ENCODE measurements at places on chromosomes 6 and 20.

DNA sequence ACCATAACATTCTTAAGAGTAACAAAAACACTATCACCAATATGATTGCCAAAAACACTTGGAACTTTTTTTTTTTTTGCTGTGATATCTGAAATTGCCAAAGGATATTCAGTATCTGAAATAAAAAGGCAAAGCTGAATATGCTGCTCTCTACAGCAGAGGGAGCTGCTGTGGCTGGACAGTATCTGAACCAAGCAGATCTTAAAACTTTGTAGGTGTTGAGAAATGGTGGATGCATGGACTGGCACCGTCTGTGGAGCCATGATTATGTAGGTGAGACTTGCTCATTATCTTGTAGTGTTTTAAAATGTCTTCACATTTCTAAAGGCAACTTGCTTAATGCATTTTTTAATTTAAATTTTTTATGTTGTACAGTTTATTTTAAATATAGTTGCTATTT lies 9.2 kb downstream of the PDCD2 start:
- DNase-seq: no peak

- no peak for DNase-seq
These were observed 25.3 kb upstream of the HECA start for GRCh38 chr6:139109558-139109957.

- DNase-seq: no peak
These were observed 16.6 kb downstream of the DDO start for GRCh38 chr6:110398778-110399177.

DNA sequence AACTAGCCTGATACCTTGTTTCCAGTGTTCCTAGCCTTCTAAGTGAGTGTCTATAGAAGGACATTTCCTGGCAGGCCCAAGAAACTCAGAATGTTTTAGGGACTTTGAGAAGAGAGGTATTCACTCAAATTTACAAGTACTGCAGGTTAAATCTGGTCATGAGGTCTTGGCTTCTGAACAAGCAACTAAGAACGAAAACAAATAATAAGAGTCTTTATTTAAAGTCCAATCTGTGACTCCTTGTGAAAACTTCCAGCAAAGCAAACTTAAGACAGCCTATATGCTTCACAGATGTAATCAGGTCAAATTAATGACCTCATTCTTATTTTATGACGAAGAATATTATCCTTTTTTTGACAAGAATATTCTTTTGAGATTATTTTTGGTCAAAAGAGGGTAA lies 79.4 kb upstream of the PRSS16 start:
- DNase-seq: no peak

GRCh38 chr6:95478941-95479340 lies 98.4 kb upstream of the MANEA start:
- DNase-seq: no peak

GRCh38 chr6:21873562-21873961 lies 280.0 kb downstream of the SOX4 start:
- DNase-seq: no peak

DNA sequence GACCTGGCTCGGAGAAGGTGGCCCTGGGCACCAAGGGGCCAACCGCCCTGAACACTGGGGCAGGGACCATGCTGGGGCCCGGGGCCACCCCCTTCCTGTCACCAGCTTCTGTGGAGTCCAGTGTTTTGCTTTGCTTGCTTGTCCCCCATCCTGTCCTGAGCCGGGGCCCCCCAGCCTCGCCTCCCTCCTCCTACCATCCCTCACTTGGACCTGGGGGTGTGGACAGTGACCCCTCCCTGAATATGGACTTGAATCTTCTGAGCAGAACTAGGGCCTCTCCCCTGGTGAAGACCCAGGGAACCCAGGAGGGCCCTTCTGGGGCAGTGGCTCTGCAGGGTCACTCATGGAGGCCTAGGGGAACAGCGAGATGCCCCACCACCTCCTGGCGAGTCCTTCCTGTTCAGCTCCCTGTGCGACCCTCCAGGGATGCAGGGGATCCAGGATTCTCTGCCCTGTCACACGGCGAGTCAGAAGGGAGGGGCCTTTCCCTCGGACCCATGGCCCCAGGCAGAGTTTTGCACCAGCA lies 41.6 kb downstream of the VSTM2L start:
- DNase-seq: peak; percentile 45

GRCh38 chr20:63519668-63520503 lies 679 bp upstream of the PPDPF start:
- DNase-seq: no peak

DNA sequence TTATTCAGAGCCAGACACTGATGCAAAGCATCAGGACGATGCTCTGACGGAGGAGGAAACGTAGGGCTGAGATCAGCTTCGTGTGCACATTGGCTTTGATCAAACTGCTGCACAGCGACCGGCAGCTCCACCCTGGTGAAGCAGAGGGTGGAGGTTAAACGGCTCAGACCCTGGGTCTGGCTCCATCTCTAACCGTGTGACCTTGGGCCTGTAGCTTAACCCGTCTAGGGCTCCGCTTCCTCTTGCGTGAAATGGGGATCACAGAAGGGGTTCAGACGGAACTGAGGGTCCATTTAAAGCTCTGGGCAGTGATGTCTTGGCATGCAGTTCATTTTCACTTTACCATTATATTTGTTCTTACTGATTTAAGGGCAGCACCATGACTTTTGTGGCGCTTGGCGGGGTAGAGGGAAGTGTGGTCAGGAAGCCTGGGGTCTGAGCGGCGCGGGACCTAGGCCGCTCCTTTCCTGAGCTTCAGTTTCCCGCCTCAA lies 644 bp downstream of the RBL1 start:
- no peak for DNase-seq
